ENCODE measurements at places on chromosomes 4 and X.

- DNase-seq: no peak
Measured at GRCh38 chrX:11449613-11450012, 156.4 kb downstream of the AMELX start.

DNA sequence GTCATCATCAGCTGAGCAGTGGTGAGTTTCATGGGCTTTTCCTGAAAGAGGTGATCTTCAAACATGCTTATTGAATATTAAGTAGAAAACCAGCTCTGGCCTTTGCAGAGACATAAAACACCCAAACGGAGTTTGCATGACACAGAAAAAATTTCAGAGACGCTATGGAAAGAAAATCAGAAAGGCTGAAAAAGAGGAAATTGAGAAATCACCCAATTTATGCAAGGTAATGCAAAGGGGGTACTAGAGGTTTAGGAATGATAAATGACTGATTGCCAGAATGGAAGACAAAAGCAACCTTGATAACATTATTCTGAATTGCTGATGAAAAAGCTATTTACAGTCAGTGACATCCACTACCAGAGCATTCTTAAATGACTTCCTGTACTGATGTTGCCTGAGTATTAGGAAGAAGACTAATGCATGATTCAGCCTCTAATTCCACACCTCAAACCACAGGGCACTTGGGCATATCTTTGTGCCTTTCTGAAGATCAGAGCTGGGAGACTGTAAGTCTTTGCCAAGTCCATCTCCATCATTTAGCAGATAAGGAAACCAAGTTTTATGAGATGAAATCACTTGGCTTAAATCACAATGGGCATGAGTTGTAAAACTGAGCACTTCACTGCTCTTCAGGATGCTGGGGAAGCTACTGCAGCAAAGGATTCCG lies 565.7 kb downstream of the PPARGC1A start:
- no peak for DNase-seq

DNA sequence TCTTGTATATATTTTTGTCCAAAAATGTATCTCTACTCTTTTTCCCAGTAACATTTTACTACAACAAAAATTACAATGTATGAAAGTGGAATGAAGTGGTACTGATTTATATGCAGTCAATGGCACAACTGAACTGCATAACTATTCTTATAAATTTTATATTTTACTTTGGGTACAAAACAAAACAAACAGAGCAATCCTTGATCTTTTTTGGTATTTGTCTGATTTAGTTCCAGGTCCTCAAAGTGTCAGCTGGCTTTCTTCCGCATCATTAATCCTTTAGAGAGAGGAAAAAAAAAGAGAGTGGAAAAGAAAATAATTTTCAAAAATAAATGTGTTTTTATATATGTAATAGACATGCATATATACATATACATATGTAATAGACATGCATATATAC lies 252.4 kb upstream of the SLIT2 start:
- no peak for DNase-seq

- DNase-seq: no peak
Measured at GRCh38 chr4:73450398-73451004, 14.5 kb downstream of the AFP start.

DNA sequence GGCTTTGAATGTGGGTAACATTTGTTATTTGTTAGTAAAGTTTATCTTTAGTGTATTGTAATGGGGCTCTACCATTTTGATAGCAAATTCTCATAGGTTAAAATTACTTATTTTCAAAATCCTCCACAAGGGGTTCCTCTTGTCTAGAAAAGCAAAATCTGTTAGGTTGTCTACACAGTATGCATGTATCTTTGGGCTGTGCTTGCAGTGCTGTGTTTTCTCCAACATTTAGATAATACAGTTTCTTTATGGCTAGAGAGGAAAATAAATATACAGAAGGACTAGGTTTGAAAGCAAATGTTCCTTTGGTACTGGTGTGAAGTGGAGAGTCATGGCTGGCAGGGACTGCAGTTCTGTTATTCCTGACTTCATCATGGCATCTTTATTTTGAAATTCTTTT lies 40.3 kb downstream of the POLR2B start:
- no peak for DNase-seq

- DNase-seq: no peak
Measured at GRCh38 chr4:138437263-138437851, 195.2 kb upstream of the SLC7A11 start.

DNA sequence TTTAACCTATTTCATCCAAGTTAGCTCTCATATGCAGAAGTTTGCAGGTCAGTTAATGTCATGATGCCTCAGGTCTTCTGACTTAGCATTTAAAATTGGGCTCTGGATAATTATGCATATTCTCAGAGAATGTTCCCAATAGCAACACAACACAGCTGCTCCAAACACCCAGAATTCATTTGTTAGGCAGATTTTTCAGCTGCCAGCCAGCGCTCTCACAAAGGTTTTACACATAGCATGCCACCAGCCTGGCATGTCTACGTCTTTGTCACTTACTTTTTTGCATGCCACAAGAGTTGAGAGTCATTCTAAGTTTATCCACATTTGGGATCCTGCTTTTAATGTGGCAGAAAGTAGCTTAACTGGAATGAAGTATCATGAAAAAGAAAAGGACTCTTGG lies 84.8 kb downstream of the LIMCH1 start:
- DNase-seq: no peak

GRCh38 chr4:86557526-86557925 lies 36.6 kb upstream of the PTPN13 start:
- no peak for DNase-seq

DNA sequence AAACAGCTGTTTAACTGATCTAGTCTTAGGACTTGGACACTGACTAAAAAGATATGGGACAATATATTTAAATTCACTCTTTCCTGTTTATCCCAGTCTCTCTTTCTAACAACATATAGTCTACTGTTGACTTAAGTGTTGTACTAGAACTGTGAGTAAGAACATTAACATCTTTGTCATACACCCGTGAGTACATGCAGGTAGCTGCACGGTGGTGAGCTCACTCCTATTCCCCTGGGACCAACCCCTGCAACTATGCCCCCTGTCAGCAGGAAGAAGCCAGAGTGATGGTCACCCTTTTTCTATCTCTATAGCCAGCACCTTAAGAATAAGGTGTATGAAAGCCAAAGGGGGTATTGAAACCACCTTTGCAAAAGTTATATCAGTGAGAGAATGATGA lies 17.6 kb downstream of the TBL1X start:
- no peak for DNase-seq

- no peak for DNase-seq
Measured at GRCh38 chr4:164203476-164203875, 550.5 kb upstream of the SMIM31 start.

DNA sequence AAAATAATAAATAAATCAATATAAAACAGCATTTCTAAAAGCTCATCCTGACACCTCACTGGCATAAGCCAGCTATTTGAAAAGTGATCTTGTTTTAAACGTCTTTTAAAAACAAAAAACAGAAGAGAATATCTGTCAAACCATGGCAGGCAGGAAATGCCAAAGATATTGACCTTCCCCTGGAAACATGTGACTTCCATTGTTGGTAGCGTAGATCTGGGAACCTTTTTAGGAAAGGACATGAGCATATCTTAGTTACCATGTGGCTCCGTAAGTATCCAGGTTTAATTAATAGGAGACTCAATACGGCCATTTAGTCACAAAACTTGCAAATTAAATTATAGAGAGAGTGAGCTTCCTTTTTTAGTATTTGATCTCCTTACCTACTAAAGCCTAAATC lies 83.0 kb upstream of the KLHL4 start:
- DNase-seq: no peak

DNA sequence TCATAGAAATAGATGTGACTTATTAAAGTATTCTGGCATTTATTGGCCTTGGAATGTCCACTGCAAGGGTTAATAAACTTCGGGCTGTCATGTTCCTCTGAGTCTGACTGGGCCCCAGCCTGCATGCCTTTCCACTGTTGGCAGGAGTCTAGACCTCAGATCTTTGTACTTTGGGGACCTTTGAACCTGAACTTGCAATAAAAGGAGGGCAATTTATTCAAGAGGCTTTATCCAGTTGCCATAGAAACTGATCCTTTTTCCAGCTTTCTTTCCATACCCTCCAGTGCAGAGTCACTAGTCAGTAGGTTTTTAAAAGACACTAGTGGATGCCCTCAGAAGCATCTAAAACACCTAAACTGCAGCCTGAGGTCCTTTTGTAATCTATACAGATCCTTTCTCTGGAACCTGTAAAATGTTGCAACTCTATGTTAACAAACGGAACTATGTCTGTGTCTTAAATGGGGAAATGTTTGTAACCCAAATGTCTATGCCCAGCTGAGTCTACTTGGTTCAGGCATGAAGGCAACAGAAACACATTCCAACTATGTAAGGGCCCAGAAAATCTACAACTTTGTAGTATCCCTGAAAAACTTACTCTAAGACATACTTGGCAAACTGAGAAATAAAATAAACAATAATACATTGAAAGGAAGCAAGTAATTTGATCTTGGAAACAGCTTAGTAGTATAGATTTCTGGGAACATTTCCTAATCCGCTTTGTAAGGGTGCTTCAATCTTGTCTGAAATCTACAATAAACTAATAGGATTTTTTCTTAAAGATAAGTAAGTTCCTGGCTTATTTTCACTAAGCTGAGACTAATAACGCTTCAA lies 41.5 kb downstream of the SOWAHB start:
- no peak for DNase-seq
